ENCODE measurements at places on chromosomes 3 and 15.
A peak's percentile ranks its signal among the peaks of the same experiment; 100 is the strongest.

GRCh38 chr3:122484985-122485384 is 29.8 kb downstream of the KPNA1 start:
- no peak for DNase-seq

DNA sequence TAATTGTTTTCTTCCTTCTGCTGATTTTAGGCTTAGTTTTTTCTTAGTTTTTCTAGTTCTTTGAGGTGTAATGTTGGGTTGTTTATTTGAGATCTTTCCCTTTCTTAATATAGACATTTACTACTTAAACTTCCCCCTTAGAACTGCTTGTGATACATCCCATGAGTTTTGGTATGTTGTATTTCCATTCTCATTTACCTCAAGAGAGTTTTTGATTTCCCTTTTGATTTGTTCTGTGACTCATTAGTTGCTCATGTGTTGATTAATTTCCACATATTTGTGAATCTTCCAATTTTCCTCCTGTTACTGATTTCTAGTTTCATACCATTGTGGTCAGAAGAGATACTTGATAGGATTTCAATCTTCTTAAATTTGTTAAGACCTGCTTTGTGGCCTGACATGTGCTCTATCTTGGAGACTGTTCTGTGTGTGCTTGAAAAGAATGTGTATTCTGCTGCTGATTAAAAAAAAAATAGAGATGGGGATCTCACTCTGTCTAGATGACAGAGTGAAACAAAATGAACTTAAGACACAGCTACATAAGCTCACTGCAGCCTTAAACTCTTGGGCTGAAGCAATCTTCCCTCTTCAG is 22.3 kb downstream of the GRM2 start:
- DNase-seq, result no peak

- DNase-seq, result no peak
Measured at GRCh38 chr3:50287262-50287661, 5.0 kb downstream of the IFRD2 start.

GRCh38 chr3:166860217-166860616 is 519.9 kb downstream of the ZBBX start:
- no peak for DNase-seq

DNA sequence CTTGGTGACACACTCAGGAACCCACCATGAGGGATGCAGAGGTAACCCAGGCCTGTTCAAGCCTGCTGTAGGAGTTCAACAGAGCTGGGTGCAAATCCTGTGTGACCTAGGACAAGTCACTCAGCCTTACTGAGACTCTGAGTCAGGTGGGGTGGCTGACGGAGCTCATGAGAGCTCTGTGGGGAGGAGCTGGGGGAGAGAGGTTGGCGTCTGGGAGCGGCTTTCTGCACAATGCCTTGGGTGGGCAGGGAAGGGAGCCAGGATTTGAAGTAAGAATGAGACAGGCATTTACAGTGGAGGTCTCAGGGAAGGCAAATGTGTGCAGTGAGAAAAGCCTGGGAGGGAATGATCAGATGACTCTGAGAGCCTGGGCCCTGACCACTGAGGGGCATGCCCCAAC is 18.3 kb downstream of the C3orf18 start:
- no peak for DNase-seq

- DNase-seq, result no peak
Measured at GRCh38 chr3:13039213-13039896, 33.9 kb downstream of the IQSEC1 start.

DNA sequence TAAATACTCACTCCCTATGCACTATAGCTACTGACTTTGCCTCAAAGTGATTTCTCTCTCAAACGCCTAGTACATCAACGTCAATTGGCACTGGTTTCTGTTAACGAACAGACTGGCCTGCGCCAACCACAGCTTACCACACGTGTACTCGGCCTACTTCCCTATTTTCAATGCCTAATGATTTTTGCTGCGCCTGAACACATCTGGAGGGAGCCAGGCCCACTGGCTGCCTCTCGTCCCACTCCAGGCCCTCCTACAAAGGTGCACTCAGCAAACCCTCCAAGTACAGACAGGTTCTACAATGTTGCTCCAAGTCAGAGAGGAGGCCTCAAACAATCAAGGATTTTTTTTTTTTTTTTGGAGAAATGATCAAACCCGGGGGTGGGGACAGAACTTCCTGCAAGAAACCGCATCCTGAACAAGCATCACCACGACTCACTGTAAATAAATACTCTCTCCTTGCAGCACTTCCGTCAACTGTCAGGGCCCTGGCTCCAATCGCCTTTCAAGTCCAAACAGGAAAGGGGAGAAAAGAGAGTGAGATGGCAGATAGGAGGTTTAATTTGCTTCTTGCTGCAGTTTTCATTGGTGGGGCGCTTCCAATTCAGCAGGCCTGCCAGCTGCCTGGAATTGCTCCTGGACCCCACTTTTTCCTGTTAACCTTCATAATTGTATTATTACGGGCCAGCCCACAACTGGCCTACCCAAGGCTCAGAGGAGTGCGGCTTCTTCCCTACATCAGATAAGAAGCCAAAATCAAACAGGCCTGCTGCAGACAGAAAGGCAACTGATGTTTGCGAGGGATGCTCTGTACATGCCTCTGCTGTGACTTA is 139.3 kb downstream of the FOXP1 start:
- peak; percentile 88 for DNase-seq

- no peak for DNase-seq
Measured at GRCh38 chr3:44687898-44688297, 24.6 kb upstream of the ZNF502 start.

- DNase-seq, result no peak
Measured at GRCh38 chr15:28099555-28100140, 533 bp upstream of the OCA2 start.

DNA sequence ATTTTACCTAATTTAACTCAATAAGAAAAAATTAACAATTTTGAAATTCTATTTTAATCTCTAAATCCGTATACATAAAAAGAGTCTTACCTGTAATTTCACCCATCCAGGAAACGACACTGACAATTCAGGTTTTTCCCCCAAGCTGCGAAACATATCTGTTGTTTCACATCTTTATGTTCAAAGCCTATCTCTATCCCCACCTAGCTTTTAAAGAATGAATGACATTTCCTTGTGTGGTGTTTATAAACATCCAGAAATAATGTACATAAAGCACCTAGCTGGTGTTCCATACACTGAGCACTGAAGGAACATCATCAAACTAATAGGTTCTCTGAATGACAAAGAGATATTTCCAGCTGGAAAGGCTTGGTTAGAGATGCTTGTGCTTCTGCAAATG is 867.8 kb downstream of the SQOR start:
- no peak for DNase-seq

- DNase-seq, result no peak
Measured at GRCh38 chr15:74839526-74840395, 3.2 kb downstream of the ULK3 start.

DNA sequence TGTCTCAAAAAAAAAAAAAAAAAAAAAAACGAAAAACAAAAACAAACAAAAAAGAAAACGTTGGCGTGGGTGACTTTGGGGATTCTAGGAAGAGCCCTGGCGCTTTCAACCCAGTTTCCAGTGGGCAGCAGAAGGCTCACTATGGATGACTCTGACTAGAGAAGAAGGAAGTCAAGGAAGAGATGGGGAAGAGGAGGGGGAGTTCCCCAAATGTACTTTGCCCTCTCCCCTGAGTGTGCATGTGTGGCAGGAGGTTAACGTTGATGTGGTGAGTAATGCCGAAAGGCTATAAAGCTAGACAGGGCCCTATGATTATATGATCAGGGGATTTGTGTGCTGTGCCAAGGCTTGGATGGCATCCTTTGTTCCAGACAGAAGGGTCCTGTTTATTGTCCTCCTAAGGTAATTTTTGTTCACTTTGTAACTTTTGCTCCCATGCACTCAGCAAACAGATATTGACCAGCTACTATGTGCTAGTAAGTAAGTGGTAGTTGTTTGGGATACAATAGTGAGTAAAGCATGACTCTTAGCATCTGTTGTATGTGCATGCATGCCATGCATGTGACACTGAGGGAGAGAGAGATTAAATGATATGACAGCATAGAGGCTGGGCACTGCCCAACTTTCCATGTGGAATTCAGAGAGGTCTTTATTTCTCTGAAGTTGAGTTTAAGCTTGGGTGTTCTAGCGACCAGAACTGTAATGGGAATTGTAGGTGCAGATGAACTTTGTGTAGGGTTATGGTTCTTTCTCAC is 750 bp upstream of the HHLA2 start:
- no peak for DNase-seq

DNA sequence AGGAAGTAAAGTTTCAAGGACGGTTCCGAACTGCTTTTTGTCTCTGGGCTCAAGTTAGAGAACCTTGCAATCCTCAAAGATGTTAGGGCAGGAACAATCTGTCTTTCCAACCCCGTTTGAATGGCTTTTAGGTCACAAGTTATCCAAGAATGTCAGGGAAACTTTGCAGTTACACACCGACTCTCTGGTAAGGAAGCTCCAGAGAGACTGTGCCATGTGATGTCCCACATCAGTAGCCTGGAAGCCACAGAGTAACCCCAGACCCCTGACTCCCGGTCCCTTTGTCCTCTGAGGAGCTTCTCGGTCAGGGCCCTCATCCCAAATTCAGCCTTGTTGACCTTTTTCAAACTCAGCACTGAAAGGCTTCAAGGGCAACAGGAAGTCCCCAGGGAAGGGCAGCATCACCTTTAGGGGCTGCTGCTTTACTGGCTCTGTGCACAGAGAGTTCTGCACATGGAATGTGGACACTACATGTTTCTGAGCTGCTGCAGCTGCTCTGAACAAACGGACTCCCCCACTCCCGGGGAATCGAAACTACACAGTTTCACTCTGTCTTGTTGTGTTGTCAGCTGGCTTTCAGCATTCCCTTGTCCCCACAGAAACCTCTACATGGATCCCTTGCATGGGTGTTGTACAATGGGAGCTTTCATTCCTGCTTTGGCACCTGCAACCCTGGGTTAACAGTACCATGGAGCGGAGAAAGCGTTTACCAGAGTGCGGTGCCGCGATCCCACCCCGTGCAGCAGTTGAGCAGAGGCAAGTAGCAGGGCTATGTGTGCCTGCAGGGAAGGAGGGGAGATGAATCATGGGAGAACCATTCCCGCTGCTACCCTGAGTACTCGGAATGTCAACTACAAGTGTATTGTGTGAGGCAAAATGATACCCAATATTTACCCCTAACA is 408.2 kb upstream of the THBS1 start:
- no peak for DNase-seq

GRCh38 chr3:69009559-69010410 is 3.7 kb downstream of the EOGT start:
- DNase-seq, result no peak

GRCh38 chr3:72265256-72266015 is 480.5 kb upstream of the PROK2 start:
- DNase-seq, result no peak

DNA sequence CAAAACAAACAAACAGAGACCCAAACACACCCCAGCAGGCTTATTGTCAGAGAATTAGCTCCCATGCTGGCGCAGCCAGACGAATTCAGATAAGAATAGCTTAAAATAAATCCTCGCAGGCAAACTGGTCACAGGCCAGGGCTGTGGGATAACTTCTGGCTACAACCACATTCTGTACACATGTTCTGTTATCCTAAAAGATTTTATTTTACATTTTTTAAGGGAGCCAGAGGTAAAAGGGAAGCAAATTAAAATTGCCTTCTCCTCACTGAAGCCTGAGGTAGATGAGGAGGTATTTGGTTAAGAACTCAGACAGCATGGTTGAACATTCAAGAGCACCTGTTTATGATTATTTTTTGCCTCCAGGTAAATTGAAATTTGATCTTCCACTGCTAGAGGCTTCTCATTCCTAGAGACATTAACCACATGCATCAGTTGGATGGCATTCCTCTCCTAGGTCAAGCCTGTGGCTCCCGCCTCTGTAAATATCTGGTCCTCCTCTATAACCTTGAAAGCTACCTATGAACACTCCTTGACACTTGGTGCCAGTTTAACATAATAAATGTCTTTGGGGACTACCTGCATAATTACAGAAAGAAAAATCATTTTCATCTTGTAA is 190.3 kb downstream of the SATB1 start:
- no peak for DNase-seq

DNA sequence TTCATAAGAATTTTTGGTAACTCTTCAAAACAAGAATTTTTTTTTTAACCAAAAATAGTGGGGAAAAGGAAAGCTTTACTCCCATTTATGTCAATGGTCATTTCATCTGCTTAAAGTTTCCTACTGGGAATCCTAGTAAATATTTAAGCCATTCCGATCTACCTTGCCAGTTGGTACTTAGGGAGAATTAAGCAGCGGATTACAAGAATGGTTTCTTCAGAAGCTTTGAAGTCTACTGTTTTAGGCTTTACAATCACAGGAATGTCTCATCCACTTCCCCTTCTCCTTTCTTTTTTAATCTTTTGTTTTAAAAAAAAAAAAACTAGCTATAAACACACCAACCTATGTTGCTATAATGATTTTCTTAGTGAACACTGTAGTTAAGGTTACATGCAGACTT is 341.4 kb upstream of the ATP11B start:
- DNase-seq, result no peak

DNA sequence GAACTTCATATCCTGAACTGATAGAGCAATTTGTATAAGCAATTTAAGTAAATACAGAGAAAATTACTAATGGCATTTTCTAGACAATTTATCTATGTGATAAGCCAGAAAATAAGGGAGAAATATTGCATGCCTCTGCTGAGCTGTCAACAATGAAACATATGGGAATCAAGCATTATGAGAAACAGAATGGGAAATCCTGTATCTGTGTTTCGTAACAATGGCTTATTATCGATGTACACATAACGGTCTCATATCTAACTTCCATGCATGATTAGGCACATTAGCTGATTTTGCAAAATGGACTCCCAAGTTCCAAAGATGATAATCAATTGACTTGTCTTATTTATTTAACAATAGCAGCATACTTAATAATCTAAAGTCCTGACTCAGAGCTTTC is 30.4 kb upstream of the KCNMB2 start:
- DNase-seq, result no peak

- no peak for DNase-seq
Measured at GRCh38 chr15:67036775-67037555, 28.4 kb upstream of the SMAD3 start.

DNA sequence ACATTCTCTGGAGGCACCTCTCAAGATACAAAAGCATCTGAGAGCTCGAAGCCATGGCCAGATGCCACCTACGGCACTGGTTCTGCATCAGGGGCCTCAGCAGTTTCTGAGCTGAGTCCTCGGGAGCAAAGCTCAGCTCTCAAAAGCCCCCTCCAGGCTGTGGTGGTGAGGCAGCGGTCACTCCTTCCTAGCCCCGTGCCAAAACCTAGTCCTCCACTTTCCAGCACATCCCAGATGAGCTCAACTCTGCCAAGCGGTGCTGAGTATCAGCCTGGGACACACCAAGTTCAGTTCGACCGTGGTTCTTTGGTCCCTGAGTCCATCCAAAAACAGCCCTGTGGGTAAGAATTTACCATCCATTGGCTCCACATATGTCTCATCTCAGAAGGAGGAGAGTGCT is 79.3 kb upstream of the STT3B start:
- DNase-seq, result no peak

- no peak for DNase-seq
Measured at GRCh38 chr3:188667926-188668325, 503.8 kb upstream of the TPRG1 start.

All from activated CD4-positive, alpha-beta T cell treated with anti-CD3 and anti-CD28 coated beads, Interleukin-2, amount 10 ng/mL, durations not matched to agents 7 days and 5 days (primary cell).